ENCODE measurements at places on chromosomes 16 and 17.

DNA sequence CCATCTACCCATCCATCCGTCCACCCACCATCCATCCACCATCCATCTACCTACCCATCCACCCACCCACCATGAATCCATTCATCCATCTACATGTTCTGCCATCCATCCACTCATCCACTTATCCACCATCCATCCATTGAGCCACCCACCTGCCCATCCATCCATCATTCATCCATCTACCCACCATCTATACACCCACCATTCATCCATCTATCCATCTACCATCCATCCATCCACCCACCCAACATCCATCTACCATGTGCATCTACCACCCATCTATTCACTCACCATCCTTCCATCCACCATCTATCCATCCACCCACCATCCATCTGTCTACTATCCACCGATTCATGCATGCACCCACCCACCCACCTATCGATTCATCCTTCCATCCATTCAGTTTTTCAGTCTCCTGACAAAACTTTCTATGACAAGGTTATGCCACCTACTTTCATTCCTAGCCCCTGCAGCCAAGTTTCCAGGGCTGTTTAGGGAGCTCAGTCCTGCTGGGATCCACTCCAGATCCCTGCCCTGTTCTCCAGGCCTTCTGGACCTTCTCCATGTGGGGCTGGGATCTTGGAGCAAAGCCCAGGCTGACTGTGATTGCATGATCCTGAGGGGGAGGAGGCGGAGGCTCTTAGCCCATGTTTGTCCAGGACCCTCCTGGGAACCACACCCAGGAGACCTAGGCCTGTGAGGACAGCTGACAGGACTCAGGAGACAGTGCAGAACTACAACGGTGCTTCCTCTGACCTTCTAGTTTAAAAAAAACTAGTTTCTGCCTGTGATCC, 27.4 kb downstream of the BCO1 start:
- no peak for DNase-seq

DNA sequence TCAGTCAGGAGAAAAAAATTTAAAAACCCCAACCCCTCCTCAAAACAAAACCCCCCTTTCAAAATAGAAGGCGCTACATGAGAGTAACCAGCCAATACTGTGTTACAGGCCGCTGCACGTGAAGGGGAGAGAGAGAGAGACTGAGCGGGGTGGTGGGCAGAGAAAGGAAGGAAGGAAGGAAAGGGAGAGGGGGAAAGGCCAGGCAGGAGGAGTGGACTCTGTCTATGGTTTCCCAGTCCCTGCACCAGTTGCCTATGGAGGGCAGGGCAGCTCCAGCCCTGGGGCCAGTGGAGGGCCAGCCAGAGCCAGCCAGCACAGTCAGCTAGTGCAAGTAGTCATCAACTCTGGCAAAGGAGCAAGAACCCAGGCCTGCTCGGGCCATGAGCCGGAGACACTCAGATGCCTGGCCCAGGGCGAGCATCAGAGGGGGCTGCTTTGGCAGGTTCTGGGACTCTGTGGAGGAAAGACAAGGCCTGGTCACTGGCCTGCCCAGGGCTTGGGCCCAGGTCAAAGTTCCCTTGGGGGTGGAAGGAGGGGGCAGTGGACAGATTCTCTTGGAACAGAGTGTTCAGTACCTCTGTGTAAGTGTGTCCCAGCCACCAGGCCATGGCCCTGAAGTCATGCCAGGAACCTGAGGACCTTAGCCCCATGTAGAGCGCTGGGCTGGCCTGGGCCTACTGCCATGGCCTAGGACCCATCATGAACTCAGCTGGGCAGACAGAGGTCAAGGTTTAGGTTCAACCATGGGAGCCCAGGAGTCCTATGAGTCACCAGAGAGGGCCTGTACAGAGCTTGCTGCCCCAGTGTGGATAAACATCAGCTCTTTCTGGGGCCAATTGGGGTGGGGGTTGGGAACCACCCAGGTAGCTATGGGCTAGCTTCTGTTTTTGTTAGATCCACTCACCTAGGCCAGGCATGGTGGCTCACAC, 7.3 kb upstream of the GFOD2 start:
- DNase-seq: no peak

GRCh38 chr16:88064889-88065746, 113.9 kb downstream of the BANP start:
- DNase-seq: no peak

DNA sequence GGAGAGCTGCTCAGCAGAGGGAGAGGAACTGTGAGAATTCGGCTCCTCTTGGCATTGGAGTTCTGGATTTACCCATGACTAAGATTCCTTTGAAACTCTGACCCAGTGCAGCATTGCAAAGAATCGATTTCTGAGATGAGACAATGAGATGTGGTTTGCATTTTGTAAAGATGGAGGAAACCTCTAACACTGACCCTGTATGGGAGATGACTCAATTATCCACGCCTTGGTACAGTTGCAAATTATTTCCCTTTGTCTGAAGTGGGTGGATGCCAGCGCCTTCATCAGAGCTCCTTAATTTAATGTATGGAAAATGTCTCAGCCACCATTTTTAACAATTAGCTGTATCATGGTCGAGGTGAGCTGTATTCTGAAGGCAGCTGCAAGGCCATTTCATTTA, 53.4 kb downstream of the NUP93 start:
- DNase-seq: no peak

DNA sequence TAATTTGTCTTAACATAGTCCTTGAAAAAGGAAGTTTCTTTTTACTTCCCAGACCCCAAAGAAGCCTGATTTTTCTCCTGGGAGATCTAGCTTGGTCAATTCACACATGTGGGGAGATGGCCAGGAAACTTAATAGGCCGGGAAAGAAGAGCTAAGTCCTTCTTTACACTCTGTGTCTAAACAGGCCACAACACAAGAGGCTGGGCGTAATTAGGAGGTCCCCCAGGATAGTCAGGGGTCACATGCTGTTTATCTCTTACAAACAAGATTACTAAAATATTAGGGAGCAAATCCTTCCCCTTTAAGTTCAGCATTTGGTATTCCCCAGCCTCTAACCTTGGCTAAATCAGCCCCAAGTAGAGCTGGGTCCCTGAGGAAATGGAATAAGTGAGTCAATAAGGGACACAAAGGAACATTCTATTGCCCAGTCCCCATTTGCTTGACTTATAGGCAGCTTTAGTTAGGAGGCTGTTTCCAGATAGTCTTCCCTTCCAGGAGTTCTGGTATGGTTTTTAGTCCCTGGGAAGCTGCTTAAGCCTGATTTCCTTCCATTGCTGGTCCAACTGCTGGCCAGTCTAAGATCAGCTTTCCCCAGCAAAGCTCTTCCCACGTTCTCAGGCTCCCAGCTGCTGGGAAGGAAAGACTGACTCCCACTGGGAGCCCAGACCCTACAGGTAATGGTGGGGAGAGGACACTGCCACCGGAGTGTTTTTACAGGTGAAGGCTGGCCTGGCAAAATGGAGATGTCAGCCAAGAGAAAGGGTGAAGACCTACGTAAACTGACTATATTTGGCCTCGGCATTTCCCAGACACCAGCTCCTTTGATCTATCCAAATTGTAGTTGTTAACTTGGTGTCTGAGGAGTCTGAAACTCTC, 14.1 kb upstream of the HOXB9 start:
- no peak for DNase-seq

GRCh38 chr17:83095016-83095415, 15.6 kb downstream of the METRNL start:
- DNase-seq: no peak

DNA sequence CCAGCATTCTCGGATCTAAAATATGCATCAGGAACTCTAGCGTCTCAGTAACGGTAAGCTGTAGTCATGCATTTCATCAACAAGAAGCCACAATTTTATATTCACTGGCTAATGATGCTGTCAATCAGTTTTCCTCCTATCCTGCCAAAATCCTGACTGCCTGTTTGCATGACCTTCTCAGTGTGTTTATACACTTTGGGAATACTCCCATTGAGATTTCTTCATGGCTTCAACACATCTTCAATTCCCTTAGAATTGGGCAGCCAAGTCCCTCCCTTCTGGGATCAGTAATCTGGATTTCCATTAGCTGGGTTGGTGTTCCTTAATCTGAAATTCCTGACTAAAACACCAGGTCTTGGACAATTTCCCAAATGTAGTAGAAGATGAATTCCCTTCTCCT, 348.9 kb upstream of the DYNLRB2 start:
- peak; percentile 1 for DNase-seq

- no peak for DNase-seq
These were observed 26.1 kb downstream of the SPG7 start for GRCh38 chr16:89534252-89534756.

DNA sequence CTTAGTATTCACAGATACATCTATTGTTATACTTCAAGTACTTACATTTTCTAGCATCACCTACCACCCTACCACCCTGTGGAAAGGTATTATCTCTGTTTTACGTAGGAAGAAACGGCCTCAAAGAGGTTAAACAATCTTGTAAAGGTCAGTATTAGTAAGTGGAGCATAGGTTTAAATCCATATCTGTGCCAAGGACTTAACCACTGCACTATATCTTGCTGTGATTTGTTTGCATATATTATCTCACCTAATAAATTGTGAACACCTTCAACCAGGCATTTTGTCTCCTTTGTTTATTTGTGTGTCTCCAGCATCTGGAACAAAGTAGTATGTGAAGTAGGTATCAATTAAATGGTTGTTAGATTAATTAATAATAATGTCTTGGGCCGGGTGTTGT, 27.3 kb downstream of the IGF2BP1 start:
- no peak for DNase-seq

DNA sequence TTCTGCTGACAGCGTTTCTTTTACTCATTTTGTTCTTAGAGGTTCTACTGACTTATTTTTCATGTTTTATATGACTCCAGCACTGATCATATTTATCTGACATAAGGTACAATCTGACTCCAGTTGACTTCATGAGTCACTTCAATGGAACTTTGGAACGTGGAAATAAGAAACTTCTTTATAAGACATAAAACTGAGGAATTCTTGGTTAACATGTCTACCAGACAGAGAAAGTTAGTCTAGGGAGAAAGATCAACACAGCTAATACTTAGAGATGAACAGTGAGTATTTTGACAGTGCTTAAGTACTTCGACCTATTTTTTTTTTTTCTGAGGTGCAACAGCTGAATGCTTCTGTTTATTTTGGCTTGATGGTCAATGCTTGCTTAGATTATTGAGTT, 679.5 kb downstream of the KCNJ2 start:
- DNase-seq: no peak

GRCh38 chr17:47072886-47073285, 93.8 kb upstream of the RPRML start:
- no peak for DNase-seq

DNA sequence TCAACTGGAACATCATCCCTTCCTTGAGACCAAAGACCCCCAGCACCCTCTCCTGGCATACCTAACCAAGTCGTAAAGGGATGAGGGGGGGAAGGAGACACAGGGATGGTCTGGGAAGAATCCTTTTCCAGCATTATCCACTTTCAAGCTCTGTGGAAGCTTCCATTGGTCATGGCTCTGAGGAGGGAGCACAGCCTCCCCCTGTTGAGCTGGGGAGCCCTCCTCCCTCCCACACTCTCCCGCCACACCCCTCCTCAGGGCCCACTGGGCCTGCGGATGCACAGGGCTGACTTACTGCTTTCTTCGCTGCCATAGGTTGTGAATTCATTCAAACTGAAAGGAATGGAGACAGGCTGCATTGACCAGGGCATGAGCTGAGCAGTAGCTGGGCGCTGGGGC, 12.4 kb downstream of the CSF3 start:
- DNase-seq: no peak

- no peak for DNase-seq
These were observed 150.3 kb upstream of the C17orf78 start for GRCh38 chr17:37225465-37225864.

- DNase-seq: no peak
These were observed 241.0 kb downstream of the XYLT1 start for GRCh38 chr16:17229766-17230165.

DNA sequence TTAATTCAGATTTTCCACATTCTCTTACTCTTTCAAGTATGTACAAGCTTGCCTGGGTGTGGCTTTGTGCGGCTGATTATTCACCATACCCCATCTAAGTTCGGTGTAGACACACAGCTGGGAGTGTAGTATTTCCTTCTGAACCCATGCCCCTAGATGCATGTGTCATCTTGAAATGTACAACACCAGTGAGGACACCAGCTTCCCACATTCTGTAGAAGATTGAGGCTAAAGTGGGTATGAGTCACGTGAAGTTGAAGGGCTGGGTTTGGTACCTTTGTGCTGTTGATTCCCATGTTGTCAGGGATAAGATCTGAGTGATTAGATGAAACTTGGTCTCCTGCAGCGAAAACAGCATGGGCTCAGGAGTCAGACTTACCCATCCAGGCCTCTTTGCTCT, 14.6 kb upstream of the DHX8 start:
- no peak for DNase-seq

- DNase-seq: no peak
These were observed 16.3 kb upstream of the DPEP1 start for GRCh38 chr16:89596957-89597649.

- no peak for DNase-seq
These were observed 59.9 kb downstream of the SEC14L1 start for GRCh38 chr17:77200711-77201110.

DNA sequence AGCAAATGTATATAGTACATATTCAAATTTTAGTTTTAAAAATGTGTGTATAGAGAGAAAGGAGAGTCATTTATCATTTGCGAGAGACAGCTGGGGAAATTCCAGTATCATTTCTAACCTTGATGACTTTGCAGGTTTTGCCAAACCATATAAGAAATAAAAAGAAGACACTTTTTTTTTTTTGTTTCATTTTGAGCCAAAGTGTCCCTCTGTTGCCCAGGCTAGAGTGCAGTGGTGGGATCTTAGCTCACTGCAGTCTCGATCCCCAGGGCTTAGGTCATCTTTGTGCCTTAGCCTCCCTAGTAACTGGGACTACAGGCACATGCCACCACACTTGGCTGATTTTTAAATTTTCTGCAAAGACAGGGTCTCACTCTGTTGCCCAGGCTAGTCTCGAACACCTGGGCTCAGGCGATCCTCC, 38.4 kb upstream of the VWA3A start:
- no peak for DNase-seq

DNA sequence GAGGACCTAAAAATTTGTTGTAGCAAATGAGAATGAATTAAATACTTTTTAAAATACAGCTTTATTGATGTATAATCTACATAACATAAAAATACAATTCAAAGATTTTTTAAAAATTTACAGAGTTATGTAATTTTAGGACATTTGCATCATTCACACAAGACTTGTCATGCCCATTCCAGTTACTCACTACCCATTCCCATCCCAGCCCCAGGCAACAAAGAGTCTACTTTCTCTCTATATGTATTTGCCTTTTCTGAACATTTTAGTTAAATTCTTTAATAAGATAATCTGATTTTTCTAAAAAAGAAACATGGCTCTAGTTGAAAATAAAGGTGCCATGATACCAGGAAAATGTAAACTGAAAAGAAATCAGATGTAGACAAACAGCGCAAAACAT, 354.2 kb downstream of the PMP22 start:
- no peak for DNase-seq

DNA sequence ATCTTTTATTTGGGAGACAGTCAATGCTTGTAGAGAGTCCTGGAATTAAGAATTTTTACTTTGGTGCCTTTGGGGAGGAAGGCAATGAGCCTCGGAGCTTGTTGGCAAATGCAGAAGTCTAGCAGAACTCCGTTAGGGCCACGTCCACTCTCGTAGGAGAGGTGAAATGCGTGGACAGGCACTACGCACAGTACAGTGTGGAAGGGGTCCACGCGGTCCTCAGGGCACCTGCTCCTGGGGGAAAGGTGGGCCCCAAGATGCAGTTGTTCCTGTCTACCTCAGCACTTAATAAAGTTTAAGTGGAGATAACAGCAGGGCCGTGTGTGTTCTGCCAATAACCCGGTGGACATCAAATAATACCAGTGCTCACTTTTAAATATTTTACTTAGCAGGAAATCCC, 1.8 kb downstream of the RAB11FIP3 start:
- no peak for DNase-seq

Data from RKO (cell line).